ENCODE measurements at places on chromosomes 1 and 21.

GRCh38 chr1:19406680-19407079, 78.7 kb downstream of the CAPZB start:
- DNase-seq = no peak

DNA sequence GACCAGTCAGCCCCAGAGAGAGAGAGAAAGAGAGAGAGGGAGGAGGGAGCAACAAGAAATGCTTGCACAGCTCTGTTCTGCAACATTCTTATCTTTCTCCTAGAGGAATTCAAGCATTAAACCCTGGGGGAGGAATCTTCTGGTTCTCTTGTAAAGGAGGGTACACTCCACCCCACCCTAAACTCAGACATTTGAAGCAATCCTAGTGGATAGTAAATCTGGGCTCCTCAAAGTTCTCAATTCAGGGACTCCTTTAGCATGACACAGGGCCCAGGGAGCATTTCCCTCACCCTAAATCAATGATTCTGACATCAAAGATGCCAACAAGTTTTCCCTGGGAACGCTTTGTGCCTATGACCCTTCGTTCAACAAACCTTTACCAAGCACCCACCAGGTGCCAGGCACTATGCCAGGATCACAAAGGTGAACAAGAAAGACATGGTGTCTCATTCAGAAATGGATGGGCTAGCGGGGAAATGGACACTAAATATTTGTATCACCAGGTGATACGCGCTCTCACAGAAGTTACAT, 11.9 kb upstream of the CAPN2 start:
- no peak for DNase-seq

DNA sequence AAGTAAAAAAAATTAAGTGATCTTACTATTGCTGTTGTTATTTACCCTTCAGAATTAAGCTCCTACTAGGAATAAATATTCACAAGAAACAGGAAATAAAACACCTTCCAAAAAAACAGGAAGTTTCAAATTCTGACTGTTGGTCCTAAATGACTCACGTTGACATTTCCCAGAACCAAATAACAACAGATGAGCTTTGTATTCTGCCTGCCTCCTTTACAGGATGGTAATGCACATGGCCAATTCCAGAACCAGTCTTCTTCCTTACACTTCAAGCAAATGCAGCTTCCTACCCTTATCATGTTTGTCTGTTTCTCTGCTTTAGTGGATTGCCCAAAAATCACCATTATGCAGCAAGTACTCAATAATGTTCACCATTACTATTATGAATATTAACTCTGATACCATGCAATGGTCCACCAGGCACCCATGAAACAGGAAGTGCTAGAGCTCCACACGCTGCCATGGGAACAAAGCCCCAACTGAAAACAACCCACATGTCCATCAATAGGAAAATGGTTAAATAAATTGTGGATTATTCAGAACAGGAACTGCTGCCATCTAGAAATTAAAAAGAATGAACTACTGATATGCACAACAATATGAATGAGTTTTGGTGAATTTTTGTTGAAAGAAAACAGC, 8.9 kb downstream of the CASP9 start:
- DNase-seq = no peak

DNA sequence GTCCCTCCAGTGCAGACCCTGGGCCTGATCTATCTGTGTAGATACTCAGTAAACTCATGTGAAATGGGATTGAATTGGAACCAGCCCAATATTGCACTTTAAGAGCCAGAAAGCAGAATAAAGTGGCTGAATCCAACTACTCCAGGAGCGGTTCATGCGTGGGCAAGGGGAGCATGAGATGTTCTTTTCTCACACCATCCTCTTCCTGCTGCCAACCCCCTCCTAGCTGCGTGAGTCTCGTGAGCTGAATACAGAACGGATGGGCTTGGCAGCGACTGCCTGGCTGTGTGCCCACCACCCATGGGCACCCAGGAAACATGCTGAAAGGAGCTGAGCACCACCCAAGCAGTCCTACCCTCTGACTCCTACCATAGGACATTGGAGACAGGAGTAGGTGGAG, 128.3 kb downstream of the ELAVL4 start:
- no peak for DNase-seq

- no peak for DNase-seq
Measured at GRCh38 chr21:44383216-44383615, 29.8 kb downstream of the TRPM2 start.

- DNase-seq = no peak
Measured at GRCh38 chr1:53069265-53069662, 7.3 kb downstream of the PODN start.

GRCh38 chr1:243507672-243508302, 251.9 kb downstream of the SDCCAG8 start:
- no peak for DNase-seq

DNA sequence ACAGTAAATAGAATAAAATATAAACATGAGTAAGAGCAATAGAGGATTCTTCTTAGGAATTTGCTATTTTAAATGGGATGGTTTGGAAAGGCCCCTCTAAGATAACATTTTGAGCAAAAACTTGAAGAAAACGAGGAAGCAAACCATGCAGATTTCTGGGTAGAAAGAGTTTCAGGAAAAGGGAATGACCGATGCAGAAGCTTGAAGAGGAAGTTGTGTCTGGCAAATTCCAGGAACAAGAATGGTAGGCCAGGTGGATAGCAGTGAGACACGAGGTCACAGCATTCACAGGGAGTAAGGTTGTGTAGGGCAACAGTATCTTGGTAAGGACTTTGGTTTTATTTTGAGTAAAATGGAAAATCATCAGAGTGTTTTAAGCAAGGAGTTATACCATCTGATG, 108.9 kb downstream of the PEX14 start:
- no peak for DNase-seq

GRCh38 chr1:218557731-218558130, 212.6 kb downstream of the TGFB2 start:
- DNase-seq = no peak

- DNase-seq = no peak
Measured at GRCh38 chr1:40270152-40270834, 12.3 kb downstream of the ZMPSTE24 start.

GRCh38 chr1:70467531-70467930, 56.5 kb downstream of the CTH start:
- DNase-seq = no peak

- no peak for DNase-seq
Measured at GRCh38 chr1:180627411-180627810, 4.4 kb upstream of the XPR1 start.

DNA sequence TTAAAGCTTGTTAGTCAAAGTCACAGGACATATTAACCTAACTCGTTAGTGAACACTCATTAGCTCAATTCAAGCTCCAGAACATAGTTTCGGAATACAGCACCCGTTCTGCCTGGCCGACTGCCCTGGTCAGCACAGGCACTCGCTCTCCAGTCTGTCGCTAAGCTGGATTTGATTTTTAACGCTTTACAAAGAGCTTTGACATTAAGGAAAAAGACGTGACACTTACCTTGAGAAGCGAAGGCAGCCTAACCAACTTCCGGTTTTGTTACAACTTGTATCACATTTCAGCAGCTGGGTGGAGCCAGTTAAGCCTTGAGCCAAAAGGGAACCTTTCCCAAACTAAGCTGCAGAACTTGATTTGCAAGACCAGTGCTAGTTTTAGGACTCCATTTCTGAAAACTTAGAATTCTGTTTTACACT, at the start of gene FRRS1:
TSS of gene FRRS1 (minus strand) at position 258 of the 423 bp plus-strand sequence. CDS start 17,867 bp downstream, outside the sequence.
- DNase-seq = no peak

DNA sequence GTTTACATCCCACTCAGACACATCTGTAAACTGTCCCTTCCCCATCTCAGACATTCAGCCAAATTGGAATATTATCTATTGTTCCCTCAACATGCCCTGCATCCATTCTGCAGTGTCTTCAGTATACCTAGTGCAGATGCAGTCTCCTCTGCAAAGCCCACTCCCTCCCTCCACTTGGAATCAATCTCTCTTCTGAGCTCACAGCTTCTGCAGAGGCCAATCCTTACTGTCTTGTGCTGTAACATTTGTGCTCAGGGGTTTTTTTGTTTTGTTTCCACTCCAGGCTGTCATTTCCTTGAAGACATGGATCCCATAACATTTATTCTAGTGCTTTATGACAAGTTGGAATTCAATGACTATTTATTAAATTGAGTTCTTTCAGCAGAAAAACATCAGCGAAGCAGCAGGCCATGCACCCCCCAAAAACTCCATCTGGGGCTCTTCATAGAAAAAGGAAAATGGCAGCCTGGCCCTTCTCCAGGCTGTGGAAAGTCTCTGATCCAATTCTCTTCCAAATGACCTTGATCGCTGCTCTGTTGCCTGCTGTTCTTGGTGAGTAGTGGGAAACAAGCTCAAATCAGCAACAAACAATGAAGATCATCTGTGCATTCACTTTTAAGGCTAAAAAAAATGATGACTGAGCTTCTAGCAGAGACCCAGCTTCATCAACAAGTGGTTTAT, 8.7 kb downstream of the C4BPA start:
- DNase-seq = no peak

- DNase-seq = no peak
Measured at GRCh38 chr1:234643111-234643849, 33.3 kb upstream of the IRF2BP2 start.

- no peak for DNase-seq
Measured at GRCh38 chr1:100362821-100363466, 10.6 kb downstream of the CDC14A start.

DNA sequence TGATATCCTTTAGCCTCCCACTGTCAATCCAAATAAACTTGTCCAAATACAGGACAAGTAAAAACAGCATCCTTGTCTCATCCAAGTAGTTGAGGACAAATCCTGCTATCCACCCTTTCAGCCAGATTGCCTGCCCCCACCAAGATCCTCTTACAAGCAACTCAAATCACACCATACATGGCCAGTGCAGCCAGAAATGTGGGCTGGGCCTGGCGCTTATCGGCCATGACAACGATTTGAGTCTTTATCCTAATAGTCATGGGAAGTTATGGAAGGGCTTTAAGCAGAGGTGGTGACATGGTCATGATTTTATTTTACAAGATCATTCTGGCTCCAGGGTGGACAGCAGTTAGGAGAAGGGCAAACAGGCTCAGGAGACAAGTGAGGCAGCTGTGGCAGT, 6.3 kb downstream of the GPA33 start:
- no peak for DNase-seq

DNA sequence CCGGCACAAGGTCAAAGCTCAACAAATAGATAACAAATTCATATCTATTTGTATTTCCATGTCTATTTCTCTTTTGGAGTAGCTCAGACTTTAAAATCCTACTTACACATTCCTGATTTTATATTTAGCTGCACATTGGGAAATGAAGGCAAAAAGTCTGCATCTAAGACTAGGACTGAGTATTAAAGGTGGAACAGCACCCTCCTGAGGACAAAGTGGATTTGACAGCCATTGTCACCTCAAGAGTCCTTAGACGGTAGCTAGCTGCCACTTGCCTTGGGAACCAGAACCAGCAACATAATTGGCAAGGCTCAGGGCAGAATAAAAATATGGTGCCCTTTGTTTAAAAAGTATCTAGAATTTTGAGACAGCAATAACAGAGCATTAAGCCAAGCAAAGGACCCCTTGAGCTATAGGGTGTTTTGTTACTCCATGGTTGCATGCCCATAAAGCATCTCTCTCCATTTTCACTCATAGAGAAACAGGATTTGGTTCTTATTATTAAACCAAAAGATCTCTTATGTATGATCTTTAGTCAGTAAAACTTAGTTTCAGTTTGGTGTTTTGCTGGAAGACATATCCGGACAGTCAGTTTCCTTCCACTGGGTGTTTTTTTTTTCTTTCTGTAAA, 30.0 kb upstream of the SGIP1 start:
- no peak for DNase-seq

DNA sequence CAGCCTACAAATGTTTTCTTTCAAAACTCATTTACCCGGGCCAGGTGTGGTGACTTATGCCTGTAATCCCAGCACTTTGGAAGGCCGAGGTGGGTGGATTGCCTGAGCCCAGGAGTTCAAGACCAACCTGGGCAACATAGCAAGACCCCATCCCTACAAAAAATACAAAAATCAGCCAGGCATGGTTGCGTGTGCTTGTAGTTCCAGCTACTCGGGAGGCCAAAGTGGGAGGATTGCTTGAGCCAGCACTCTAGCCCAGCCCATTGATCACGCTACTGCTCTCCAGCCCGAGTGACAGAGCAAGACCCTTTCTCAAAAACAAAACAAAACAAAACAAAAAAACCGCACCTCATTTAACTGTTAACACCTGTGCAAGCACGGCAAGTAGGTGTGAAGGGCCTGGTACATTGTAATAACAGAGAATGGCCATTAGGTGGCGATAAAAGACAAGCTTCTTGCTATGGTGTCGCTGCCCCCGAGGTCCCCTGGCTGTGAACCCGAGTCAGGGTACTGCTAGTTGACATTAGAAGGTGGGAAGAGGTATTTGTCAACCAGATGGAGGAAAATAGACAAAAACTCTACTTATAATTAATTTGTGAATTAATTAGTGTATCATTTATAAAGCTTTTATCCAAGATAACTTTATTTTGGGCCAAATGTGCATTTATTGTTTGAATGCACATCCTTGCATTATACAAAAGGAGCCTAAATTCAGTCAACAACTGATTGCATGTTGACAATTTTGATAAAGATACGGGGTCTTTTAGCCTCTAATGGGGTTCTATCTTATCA, 66.5 kb downstream of the SH3BGR start:
- peak; percentile 11 for DNase-seq
